Effector CD8-positive, alpha-beta T cell (primary cell): ENCODE measurements at places on chromosomes 5 and 9.

- DNase-seq: no peak
Observed at GRCh38 chr9:101571114-101571513, 23.7 kb downstream of the PPP3R2 start.

DNA sequence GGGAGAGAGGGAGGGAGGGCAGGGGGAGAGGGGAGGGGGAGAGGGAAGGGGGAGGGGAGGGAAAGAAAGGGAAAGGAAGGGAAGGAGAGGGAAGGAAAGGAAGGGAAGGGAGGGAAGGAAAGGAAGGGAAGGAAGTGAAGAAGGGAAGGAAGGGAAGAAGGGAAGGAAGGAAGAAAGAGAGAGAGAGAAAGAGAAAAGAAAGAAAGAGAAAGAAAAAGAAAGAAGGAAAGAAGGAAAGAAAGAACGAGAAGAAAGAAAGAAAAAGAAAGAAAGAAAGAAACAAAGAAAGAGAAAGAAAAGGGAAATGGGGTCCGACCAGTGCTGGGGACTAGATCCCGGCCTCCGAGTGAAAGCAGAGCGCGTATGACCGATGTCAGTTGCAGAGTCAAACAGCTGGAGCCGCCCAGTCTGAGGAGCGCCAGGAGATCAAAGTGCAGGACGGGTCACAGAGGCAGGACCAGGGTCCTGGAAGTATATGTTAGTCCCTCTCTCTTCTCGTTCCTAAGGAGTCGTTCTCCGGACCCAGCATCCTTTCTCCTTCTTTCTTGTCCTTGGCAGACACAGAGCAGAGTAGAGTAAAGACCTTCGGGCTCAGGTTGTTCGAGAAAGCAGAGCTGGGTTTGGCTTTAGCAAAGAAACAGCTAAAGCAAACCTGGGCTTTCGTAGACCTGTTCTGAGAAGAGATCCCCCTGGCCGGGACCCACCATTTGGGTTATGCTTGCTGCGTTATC is 305.4 kb upstream of the MSX2 start:
- DNase-seq: no peak

GRCh38 chr5:111255169-111255568 is 31.0 kb downstream of the CAMK4 start:
- no peak for DNase-seq

DNA sequence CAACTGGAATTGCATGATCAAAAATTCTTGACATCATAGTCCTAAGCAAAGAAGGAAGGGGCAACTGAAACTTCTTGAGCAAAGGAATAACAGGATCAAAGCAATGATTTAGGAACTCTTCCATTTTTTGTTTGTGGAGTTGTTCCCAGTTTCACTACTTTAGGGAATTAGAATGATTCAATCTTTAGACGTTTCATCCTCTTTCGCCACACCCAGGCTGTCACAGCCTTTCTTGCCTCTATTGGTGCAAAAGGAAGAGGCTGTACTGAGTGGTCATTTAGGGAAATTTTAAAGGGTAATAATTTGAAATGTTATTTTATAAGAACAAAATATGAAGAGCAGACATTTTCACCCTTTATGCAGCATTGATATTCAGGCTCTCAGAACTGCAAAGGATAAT is 1026.0 kb upstream of the ARRDC3 start:
- DNase-seq: no peak

DNA sequence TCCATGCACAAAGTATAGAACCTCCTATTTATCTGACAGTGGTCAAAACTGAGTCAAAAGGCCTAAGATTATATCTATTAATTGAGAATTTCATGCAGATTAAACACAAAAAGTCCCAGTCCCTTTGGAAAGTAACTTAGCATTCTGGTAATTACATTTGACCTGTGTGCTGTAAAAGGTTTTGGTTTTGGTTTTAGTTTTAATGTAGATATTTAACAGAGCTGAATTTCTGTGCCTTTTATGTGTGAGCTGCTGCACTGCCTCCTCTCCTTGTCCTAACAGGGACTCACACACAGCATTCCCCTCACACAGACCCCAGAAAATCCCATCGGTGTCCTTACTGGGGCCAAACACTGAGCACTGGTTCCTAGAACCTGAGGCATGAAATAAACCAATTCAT is 31.0 kb upstream of the FSD1L start:
- DNase-seq: no peak

DNA sequence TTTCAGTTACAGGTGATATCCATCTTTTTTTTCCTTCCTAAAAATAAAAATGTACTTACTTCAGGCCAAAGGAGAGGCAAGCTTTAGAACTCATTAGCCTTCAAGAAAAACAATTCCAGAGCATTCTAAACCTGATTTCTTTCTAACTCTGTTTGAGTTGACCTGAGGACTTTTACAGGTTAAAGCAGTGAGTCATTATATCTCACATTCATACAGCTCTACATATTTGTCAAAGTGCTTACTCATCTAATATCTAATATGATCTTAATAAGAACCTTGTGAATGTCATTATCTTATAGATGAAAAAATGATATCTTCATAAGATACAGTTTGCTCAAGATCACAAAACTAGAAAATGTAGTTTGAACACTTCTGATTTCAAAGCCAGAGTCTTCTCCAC is 149.2 kb upstream of the CDKN2B start:
- DNase-seq: no peak
